ENCODE measurements at places on chromosomes 3 and 15. TPM values are rescaled to one million over a fixed set of nuclear protein-coding genes. Genes with fewer than 3 reads are reported as not detected.
A peak's percentile ranks its signal among the peaks of the same experiment; 100 is the strongest.

NLGN1 gene
- 0.92 TPM for total RNA-seq

B3GALNT1 gene
- total RNA-seq = 125 TPM

GOLGA6D gene
- total RNA-seq = not detected

- DNase-seq = peak; percentile 41
These were observed 202.7 kb downstream of the CGGBP1 start for GRCh38 chr3:87856126-87856525.

DNA sequence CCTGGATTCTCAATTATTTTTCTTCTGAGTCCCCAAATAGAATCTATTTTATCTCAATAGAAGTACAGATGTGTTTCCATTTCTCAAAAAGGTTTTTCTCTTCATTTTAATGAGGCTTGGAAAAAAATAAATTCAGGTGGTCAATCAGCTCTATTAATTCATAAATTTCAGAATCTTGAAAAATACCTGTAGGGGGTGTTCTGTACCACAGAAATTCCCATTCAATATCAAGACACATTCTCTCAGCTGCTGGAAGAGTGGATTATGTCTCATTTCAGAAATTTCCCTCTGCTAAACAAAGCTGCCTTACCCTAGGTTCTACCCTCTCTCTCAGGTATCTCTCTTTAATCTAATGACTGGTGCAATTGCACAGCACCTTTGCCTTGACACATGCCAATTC lies 1121.2 kb downstream of the SI start:
- no peak for DNase-seq

- DNase-seq = no peak
These were observed 204.4 kb downstream of the RYR3 start for GRCh38 chr15:33515121-33515520.

GRCh38 chr3:49812916-49813496 lies 747 bp downstream of the UBA7 start:
- no peak for DNase-seq

DNA sequence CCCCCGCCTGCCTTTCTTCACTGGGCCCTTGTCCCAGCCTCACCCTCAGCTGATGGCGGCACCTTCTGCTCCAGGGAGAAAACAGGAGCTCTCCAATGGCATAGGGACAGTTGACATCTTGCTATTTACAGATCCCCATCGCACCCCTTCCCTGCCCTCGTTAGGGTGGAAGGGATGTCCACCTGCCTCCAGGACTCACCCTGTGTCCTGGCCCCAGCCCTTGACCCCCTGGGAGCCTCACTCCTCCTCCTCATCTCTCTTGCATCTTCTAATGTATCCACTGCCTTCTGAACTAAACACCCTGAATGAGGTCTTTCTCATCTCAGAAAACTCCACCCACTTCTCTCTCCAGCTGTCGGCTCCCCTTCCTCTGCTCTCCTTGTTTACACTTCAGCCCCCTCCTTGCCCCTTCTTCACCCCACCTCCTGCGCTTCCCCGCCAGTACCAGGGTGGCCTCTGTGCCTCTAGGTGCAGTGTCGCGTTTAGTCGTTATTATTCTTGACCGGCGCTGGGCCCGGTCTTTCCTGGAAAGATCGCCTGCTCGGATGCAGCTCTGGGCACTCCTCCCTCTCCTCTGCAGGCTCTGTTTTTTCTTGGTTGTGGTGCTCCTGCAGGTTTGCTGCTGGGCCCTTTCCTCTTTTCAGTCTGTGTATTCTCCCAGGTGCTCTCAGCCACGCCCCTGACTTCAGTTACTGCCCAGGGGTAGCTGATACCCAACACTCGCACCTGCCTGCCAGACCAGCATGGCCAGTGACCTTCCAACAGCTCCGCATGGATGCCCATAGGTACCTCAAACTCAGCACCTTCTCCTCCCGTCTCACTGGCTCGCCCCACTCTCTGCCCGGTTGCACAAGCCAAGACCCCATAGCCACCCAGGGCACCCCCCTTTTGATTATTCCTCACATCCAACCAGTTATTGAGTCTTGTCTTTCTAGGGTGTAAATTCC lies 42.9 kb downstream of the PML start:
- no peak for DNase-seq

DNA sequence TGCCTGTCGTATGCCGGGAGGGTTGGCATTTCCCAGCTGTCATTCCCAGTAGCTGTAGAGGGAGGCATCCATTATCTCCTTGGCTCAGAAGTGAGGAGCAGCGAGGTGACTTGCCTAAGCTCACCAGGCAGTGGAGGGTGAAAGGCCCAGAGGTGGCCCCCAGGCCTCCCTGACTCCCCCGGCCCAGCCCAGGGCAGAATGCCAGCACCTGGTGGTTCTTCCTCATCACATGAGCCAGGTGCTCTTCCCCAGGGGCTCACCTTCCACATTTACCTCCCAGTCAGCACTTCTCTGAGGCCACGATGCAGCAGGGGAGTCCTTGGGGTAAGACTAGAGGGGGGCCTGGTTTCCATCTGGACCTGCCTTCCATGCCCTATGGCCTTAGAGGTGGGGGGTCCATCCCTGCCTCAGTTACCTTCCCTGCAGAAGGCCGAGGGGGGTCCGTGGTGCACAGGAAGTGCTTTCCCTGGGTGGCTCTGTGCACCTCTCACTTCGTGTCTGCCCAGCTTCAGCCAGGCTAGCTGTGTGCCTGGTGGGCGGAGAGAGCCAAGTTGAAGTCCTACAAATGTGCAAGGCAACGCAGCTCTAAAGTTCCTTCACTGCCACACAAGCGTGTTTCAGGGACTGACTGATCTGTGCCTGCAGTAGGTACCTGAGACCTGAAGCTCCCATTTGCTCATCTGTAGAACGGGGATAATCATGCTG lies 70.3 kb upstream of the PLXNA1 start:
- DNase-seq = no peak

GRCh38 chr3:74067296-74067695 lies 442.6 kb upstream of the PDZRN3 start:
- DNase-seq = no peak

Measured in PC-3 (cell line).